ENCODE measurements at places on chromosomes 7 and 10.

- DNase-seq = peak; percentile 73
Observed at GRCh38 chr7:33773053-33773452, 132.3 kb upstream of the BMPER start.

DNA sequence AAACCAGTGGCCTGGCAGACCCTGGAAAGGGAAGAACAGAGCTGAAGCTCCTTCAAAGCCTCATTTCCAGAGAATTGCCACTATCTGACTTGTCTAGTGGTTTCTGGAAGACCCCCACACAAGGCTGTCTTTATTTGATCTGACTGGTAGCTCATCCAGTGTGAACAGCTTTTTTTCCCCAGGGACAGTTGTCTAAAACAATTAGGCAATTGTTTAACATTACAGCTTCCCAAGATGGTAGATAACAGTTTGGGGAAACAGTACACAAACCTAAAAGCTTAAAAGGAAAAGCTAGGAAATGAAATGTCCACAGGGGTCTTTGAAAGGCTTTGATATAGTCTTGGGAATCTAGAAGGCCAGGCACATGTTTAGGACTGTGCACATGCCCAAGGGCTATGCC lies 203.4 kb upstream of the CTBP2 start:
- DNase-seq = no peak

GRCh38 chr10:59257224-59257623 lies 80.8 kb downstream of the PHYHIPL start:
- no peak for DNase-seq

DNA sequence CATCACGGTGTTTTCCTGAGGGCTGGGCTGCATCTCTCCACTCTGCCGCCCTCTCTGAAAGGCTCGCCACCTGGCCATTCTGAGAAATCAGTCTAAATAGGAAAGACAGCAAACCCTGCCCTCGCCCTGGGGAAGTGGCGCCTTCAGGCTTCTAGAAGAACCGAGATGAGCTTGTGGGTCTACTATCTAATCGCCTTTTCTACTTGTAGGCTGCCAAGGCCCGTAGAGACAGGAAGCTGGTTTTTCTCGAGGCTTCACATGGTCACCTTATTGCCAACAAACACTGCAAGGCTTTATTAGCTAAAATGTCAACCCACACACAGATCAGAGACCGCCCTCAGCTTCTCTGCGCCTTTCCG lies 21.4 kb downstream of the LAT2 start:
- DNase-seq = no peak

DNA sequence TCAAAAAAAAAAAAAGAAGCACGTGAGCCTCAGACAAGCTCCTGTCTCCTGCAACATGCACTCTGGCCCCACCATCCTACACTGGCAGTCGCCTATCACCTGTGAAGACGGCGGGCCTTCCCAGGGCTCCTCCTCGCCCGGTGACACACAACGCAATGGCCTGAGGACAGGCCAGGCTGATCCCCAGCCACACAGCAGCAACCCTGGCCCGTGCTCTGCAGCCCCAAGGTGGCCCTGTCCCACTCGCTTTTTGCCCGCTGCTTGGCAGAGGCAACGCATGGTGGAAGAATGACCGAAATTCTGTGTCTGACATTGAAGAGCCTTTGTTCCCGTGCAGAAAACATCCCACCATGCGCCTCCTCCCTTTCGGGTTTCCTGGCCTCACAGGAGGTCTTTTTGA lies 8.1 kb downstream of the RADIL start:
- no peak for DNase-seq

GRCh38 chr7:37920849-37921805 lies 687 bp downstream of the EPDR1 start:
- DNase-seq = peak; percentile 67

GRCh38 chr7:107641676-107642075 lies 19.0 kb upstream of the SLC26A4 start:
- no peak for DNase-seq

DNA sequence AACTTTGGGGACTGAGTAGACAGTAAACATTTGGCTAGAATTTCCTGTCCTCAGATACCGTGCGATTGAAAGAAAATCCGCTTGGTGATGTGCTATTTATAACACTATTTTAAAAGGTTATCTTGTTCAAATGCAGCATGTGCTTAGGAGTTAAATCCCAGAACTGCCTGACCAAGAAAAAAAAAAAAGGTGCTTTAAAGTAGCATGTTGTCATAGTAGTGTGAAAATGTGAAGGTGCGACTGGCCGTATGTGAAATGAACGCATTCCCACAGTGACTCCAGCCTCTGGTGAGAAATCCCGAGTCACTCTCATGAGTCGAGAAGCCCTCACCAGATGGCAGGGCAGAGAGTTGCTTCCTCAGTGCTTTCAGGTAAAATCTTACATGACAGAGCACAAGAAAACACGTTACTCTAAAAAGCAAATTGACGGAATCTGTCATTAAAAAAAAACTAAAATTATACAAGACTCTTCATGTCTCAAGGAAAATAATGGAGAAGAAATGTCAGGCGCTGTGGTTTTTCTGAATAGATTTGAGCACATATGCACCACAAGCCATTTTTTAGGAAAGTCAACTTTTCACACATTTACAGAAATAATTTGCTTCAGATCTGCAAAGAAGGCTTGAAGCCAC lies 18.4 kb upstream of the KLF6 start:
- peak; percentile 86 for DNase-seq

GRCh38 chr10:53239873-53240272 lies 467.3 kb upstream of the MBL2 start:
- no peak for DNase-seq

- no peak for DNase-seq
Observed at GRCh38 chr7:73342645-73343044, 14.7 kb downstream of the FKBP6 start.

DNA sequence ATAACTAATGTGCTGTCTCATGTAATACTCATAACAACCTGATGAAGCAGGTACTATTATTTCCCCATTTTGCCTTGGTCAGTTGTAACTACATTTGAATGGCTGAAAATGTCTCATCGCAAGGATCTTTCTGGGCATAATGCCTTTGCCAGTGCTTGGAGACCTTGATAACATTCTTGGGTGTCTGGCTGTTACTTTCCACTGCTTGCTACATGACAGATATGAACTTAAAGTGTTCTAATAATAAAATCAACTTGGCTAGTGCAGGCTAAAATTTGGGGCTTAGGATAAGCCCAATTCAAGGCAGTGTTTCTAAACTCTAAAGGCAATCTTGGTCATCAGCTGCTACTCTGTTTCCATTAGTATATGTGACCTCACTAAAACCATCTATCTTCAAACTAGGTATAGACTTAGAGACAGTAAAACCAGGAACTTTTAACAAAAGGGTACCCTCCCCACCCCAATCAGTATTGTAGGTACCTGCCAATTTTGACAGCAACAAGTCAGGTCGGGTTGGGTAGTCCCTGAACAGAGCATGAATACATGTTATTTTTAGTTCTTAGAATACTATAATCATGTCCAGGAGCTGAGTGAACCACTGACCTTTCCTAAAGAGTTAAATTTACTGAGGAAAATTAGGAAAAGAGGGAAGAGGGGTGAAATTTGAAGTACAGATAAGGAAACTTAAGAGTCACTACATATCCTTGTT lies 68.2 kb upstream of the AHR start:
- no peak for DNase-seq

DNA sequence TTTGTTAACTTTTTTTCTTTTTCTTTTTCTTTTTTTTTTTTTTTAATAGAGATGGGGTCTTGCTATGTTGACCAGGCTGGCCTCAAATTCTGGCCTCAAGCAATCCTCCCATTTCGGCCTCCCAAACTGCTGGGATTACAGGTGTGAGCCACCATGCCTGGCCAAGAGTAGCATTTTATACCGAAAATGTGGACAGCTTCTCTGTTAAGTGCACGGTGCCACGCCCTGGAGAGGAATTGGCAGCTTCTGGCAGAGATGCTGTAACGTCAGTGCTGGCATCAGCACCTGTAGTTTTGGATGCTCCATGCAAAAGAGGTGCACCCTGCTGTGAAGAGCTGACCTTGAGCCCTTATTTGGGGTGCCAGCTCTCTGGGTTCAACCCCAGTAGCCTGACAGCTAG lies 18.2 kb downstream of the IL15RA start:
- DNase-seq = no peak

DNA sequence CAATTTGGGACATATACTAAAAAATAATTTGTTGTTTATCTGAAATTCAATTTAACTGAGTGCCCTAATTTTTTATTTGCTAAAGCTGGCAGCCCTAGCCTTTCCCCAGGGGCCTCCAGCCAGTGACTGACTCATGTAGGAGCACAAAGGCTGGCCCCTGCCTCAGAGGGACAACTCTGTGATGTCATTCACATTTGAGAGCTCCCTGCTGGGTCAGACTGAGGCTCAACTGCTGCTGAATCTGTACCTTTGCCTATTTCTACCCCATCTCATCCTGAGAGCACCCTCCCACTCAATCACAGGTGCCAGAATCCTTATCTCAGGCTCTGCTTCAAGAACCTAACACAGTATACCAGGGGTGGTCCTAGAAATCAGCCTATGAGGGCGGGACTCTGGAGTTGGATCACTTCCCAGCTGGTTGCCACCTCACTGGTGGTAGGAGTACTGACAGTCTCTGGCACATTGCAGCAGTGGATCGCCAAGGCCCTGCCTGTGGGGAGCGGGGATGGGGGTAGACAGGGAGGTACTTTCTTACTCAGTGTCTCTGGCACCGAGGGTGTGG lies 11.6 kb downstream of the GCK start:
- peak; percentile 68 for DNase-seq

DNA sequence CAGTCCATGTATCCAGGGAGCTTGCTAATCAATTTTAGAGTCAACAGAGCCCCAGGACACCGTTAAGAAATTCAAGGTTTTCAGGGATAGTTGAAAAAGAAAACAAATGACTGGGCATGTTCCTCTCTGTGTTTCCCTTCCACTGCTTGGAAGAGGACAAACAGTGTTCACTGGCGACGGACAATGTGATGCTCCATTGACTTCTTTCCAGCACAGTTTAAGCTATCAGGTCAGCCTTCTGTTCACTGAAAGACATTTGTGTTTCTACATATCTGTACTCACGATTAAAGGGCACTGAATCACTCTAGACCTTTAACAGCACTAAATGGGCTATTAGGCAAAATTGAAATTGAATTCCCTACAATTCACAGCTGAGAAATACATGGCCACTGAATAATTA lies 123.6 kb downstream of the RNLS start:
- DNase-seq = no peak

GRCh38 chr10:74096777-74097176 lies 53.9 kb downstream of the AP3M1 start:
- DNase-seq = no peak

GRCh38 chr7:123538189-123538714 lies 3.9 kb upstream of the IQUB start:
- peak; percentile 97 for DNase-seq

DNA sequence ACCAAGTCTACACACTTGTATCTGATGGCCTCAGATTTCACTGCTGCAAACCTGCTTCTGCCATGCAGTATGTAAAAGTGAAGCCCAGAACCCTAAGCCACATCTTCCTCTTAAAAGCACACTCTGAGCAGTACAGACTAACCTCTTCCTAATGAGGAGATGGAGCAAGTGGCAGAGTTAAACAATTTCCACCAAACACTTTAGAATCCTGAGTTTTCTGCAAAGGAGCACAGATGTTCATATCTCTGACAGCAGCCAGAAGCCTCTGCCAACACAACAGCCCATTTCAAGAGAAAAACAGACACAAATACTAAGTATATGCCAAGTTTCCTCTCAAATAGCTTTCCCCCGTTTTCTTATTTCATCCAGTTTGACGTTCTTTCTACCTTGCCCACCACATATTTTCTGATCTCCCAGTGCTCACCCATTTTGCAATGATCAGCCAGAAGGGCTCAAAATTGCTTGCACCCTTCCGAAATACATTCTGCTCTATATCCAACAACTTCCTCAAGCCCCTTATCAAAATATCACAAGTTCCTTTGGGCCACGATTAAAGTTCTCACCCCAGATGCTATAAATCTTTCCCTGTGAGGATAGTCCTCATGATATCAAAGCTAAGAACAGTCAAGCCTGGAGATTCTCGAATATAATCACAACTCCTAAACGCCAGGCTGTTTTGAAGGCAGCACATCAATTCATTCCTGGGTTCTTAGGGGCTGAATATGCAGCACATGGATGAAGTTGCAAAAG lies 27.5 kb downstream of the ELMO1 start:
- DNase-seq = no peak

DNA sequence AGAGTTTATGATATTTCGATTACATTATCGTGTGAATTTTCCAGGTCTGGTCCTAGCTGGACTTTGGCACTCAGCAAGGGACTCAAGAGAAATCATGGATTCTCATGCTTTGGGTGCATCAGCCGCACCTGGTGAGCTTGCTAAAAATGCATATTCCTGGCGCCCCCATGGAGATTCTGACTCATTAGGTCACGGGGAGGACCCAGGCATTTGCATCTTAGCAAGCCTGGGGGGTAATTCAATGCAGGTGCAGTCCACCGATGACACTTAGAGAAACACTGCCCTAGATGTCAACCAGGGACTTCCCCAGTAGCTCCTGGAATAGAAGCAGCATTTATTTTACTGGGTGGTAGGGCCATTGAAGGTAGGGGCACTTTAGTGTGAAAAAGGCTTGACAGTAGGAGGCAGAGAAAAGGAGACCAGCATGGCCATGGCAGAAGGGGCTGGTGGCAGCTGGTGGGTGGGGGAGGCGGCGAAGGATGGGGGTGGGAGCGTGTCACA lies 29.9 kb upstream of the PDCD4 start:
- DNase-seq = no peak

- no peak for DNase-seq
Observed at GRCh38 chr7:128731184-128731583, 8.0 kb upstream of the CALU start.

DNA sequence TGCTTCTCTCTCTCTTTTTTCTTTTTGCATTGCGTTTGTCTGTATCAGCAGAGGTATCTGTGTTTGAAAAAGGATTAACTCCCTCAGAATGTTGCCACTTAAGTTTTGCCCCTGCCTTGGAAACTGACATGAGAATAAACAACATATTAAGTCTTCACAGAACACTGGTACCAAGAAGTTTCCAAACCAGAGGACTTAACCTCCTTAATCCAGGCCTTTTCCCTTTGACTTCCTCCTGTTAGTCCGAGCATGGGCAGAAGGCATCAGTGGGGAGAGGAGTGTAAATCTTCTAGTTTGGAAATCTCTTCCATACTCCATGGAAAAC lies 681.4 kb downstream of the LRMDA start:
- DNase-seq = no peak

DNA sequence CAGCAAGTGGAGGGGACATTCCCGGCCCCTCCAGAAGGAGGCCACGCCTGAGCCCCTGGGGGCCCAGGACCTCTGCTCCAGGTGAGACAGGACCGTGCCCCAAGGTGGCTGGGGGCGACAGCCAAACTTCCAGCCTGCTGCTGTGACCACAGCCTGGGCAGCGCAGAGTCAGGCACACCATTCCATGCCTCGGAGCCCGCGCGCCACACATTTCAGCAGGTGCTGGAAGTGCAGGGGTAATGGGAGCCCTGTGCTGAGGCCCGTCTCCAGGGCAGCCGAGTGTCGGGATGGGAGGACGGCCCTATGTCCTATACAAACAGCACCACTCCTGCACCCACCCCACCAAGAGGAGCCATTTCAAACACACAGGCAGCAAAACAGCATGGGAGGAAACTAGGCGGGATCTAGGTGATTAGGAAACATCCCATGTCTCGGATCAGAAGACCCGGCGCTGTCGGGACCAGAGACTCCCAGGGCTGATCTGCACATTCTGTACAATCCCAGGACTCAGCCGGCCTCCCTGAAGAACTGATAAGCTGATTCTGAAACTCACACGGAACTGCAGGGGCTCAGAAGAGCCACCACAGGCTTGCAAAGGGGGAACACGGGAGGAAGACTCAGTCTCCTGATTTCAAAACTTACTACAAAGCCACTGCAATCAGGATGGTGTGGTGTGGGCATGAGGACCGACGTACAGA lies 272.3 kb downstream of the ELFN1 start:
- DNase-seq = no peak
